ENCODE measurements at places on chromosomes 1 and 21. TPM values are rescaled to one million over a fixed set of nuclear protein-coding genes. Genes with fewer than 3 reads are reported as not detected.

DNA sequence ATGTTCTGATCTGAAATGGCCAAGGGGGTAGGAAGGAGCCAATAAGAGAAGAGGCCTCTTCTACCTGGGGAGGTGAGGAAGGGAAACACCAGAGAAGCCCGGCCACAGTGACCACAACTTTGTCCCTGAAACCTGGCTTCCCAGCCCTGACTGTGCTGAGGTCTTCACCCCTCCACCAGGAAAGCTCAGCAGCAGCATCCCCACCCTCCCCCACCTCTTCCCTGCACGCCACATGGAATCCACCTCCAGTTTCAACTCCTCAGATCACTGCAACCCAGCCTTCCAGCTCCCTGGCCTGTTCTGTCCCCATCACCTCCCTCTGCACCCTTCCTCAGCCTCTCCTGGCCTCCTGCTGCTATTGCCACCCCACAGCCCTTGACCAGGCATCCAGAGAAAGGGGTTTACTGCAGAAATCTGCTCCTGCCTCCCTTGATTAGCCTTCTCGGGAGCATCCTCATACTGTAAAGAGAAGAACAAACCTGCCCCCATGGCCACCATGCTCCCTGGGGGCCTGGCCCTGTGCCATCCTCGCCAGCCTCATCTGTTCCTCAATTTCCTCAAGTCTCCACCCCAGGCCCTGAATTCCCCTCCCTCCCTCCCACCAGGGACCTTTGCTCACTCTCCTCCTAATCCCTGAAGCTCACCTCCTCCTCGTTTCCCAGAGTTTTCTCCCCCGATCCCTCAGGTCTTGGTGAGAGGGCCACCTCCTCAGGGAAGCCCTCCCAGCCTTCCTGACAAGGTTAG, 450.9 kb downstream of the MATN1 start:
- no peak overlapping the region for H3K27ac ChIP-seq
- DNase-seq: no peak
- no peaks in the 10 kb centered on the region for H3K36me3 ChIP-seq
- peaks cover 8% of the 10 kb centered on the region for H3K27me3 ChIP-seq

DNA sequence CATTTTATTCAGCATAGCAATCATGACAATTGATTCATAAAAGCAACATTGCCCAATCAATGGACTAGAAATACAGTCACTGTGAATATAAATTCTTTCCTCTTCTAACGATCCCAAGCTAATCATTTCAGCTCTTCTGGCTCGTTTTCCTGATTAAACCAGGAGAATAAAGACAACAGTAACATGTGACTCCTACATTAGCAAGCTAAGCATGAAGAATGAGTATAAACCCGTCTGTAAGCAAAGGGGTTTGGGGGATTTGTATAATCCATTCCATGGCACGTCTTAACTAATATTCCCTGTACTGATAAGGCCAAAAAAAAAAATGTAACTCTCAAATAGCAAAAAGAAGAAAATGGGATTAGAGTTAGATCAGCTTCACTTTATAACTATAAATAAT, 21.6 kb downstream of the IRF2BP2 start:
- no peak overlapping the region for H3K4me3 ChIP-seq
- no peaks in the 10 kb centered on the region for H3K36me3 ChIP-seq
- no peak for DNase-seq
- no peaks in the 10 kb centered on the region for H3K4me1 ChIP-seq
- no peaks in the 10 kb centered on the region for H3K27me3 ChIP-seq

DNA sequence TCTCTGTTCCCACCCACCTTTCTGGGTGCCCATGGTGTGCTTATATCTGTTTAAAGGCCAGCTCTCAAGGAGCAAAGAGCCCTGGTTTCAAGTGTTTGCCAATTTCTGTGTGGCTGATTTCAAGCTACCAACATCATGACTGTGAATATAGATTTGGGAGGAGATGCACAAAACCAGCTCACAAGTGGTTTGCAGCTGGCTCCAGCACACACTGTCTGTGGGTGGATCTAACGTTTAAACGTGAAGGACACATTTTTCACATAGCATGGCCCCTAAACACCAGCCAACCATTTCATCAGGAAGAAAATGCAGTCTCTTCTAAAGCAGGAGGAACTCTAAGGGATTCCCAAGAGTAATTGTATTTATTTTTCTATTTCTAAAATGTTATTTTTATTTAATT, 65.2 kb downstream of the FCRL5 start:
- H3K27me3 ChIP-seq: peaks cover 3% of the 10 kb centered on the region
- no peaks in the 10 kb centered on the region for H3K36me3 ChIP-seq
- H3K27ac ChIP-seq: no peak overlapping the region
- H3K4me1 ChIP-seq: no peaks in the 10 kb centered on the region
- H3K4me3 ChIP-seq: no peak overlapping the region
- DNase-seq: no peak

GRCh38 chr1:53305650-53306049, 22.2 kb downstream of the LRP8 start:
- no peak overlapping the region for H3K27ac ChIP-seq
- H3K4me3 ChIP-seq: no peak overlapping the region
- H3K27me3 ChIP-seq: no peaks in the 10 kb centered on the region

GRCh38 chr1:147245129-147245528, 2.6 kb downstream of the CHD1L start:
- peaks cover 9% of the 10 kb centered on the region for H3K36me3 ChIP-seq
- no peak for DNase-seq
- H3K27ac ChIP-seq: no peak overlapping the region
- no peak overlapping the region for H3K4me3 ChIP-seq

- no peaks in the 10 kb centered on the region for H3K27me3 ChIP-seq
- DNase-seq: no peak
Measured at GRCh38 chr1:222523852-222524251, 24.1 kb downstream of the HHIPL2 start.

Gene UBE2G2
- total RNA-seq: 95.2 TPM

DNA sequence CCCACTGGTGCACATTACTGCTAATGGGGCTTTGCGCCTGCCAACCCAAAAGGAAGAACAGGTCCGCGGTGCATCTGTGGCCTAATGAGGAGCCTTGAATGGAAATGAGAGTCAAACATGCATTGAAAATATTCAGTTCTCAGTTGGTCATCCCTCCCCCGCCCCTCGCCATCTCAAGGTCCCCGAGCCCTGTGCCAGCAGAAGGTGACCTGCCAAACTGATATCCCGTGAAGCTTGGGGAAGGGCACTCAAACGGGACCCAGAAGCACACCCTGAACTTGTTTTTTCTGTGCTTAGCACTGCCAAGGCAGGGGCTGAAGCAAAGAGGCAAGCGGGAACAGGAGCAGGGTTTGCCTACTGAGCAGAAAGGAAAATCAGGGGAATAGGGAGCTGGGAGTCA, 67.9 kb upstream of the ZNF648 start:
- no peak for DNase-seq
- no peak overlapping the region for H3K27ac ChIP-seq
- no peaks in the 10 kb centered on the region for H3K4me1 ChIP-seq
- H3K36me3 ChIP-seq: peaks cover 4% of the 10 kb centered on the region
- H3K27me3 ChIP-seq: no peaks in the 10 kb centered on the region

Gene PRKAA2
- not detected for total RNA-seq

Gene ARHGEF10L
- total RNA-seq: not detected

GRCh38 chr1:238252033-238252802, 361.5 kb upstream of the ZP4 start:
- no peaks in the 10 kb centered on the region for H3K4me1 ChIP-seq
- H3K4me3 ChIP-seq: no peak overlapping the region
- H3K27ac ChIP-seq: no peak overlapping the region
- no peaks in the 10 kb centered on the region for H3K27me3 ChIP-seq

GRCh38 chr1:183953031-183953430, 84.5 kb downstream of the COLGALT2 start:
- no peaks in the 10 kb centered on the region for H3K27me3 ChIP-seq
- no peak for DNase-seq
- H3K4me3 ChIP-seq: no peak overlapping the region
- H3K27ac ChIP-seq: no peak overlapping the region
- no peaks in the 10 kb centered on the region for H3K36me3 ChIP-seq

Gene CFAP74
- total RNA-seq: not detected

DNA sequence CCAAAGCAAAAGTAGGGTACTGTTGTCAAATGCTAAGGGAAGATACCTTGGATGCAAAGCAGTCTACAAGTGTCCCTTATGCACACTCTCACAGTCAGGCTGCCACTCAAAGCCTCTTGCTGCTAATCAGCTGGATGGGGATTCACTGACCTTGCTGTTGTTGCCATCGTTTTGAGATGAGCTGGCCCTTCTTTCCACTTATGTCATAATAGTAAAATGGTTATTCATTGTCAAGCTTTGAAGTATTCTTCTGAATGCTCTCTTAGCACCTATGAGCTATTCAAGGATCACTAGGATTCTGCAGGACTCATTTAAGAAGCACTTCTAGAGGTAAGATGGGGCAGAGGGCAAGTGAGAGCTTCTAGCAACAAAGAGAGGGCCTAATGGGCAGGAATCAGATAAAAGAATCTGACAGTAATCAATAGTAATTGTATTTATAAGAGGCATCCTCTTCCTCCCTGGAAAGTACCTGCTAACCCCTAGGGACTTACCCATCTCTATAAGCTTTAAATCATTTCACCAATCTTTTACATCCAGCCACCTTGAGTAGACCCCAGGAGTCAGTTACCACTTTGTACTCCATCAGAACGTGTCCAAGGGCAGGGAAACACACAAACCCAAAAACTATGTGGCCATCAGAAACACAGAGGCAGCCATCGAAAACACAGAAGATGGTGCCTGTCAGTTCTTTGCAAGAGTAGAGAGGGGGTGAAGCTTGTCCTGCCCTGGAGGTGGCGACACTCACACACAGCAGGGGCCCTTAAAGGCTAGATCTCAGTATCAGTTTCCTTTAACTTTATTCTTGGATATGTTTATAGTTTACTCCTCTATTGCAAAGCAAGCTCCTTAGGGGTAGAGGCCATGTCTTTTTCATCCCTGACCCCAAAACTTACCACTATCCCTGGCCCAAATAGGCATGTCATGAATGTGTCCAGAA, 103.7 kb upstream of the NFIA start:
- no peaks in the 10 kb centered on the region for H3K36me3 ChIP-seq
- peaks cover 2% of the 10 kb centered on the region for H3K4me1 ChIP-seq
- no peaks in the 10 kb centered on the region for H3K27me3 ChIP-seq
- no peak overlapping the region for H3K27ac ChIP-seq
- no peak overlapping the region for H3K4me3 ChIP-seq

DNA sequence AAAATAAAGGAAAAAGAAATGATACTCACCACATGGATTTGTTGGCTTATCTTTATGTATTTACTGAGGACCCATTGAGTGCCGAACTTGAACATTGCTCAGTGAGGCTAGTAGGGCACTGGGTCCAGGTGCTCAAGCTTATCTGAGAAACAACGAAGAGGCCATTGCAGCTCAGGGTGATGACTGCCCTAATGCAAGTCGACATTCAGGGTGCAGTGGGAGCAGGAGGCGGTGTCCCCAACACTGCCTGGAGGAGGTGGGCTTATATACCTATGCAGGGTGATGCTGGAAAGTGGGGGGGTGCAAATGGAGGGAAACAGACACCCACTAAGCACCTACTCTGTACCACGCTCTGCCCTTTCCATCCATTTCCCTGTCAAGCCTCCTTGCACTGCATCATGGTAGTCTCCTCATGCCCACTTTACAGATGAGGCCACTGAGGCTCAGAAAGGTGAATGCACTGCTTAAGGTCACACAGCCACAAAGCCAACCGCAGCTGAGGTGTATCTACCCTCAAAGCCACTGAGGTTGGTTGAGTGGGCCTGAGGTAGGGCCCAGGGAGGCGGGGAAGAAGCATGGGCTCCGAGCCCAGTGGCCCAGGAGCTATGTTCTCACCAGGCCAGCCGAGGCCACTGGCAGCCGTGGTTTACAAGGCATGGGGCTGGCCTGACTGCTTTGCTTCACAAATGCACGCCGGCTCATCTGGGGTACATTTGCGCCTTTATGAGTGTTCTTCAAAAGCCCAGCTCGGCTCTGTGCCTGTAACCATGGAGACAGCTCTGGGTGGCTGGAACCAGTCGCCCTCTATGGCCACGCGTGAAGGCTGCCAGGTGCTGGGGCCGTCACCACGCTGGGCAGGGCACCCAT, 103.8 kb downstream of the EPHB2 start:
- H3K4me3 ChIP-seq: no peak overlapping the region
- no peak for DNase-seq
- H3K27me3 ChIP-seq: no peaks in the 10 kb centered on the region
- no peaks in the 10 kb centered on the region for H3K36me3 ChIP-seq
- peaks cover 2% of the 10 kb centered on the region for H3K4me1 ChIP-seq

- no peak overlapping the region for H3K4me3 ChIP-seq
- no peaks in the 10 kb centered on the region for H3K36me3 ChIP-seq
- no peak overlapping the region for H3K27ac ChIP-seq
- H3K27me3 ChIP-seq: no peaks in the 10 kb centered on the region
Measured at GRCh38 chr21:45894450-45894825, 87.1 kb upstream of the COL6A1 start.

- H3K4me1 ChIP-seq: peaks cover 59% of the 10 kb centered on the region
- H3K27ac ChIP-seq: no peak overlapping the region
- peaks cover 16% of the 10 kb centered on the region for H3K36me3 ChIP-seq
- peak overlapping the region; percentile 81 for H3K4me3 ChIP-seq
- no peak for DNase-seq
Measured at GRCh38 chr1:231418101-231418740, 3.9 kb downstream of the EGLN1 start.

Gene KRTAP13-2
- not detected for total RNA-seq

Gene OR2L3
- not detected for total RNA-seq

- DNase-seq: no peak
- H3K36me3 ChIP-seq: peaks cover 2% of the 10 kb centered on the region
- H3K4me3 ChIP-seq: no peak overlapping the region
Measured at GRCh38 chr1:68777851-68778250, 281.0 kb upstream of the DEPDC1 start.

GRCh38 chr21:42133131-42133530, 62.0 kb downstream of the UMODL1 start:
- no peak overlapping the region for H3K27ac ChIP-seq
- no peaks in the 10 kb centered on the region for H3K4me1 ChIP-seq
- no peaks in the 10 kb centered on the region for H3K27me3 ChIP-seq
- H3K36me3 ChIP-seq: no peaks in the 10 kb centered on the region
- no peak overlapping the region for H3K4me3 ChIP-seq

Gene C1orf167
- total RNA-seq: not detected

Gene RNF11
- total RNA-seq: 14.9 TPM

DNA sequence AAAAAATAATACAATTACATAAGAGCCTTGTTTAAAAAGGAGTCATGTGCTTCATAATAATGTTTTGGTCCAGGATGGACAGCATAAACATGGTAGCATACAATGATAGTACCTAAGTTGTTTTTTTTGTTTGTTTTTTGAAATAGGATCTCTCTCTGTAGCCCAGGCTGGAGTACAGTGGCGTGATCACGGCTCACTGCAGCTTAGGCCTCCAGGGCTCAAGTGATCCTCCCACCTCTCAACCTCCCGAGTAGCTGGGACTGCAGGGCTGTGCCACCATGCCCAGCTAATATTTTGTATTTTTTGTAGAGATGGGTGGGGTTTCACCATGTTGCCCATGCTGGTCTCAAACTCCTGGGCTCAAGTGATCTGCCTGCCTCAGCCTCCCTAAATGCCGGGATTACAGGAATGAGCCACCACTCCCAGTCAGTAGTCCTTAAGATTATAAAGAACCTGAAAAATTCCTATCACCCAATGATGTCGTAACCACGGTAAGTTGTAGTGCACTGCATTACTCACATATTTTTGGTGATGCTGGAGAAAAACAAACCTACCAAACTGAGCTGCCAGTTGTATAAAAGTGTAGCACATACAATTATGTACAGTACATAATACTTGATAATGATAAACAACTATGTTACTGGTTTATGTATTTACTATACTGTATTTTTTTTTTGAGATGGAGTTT, 22.4 kb upstream of the RCOR3 start:
- H3K27me3 ChIP-seq: no peaks in the 10 kb centered on the region
- no peak overlapping the region for H3K4me3 ChIP-seq
- no peak overlapping the region for H3K27ac ChIP-seq
- no peaks in the 10 kb centered on the region for H3K4me1 ChIP-seq
- no peak for DNase-seq

Measured in activated naive CD4-positive, alpha-beta T cell treated with anti-CD3 and anti-CD28 coated beads for 36 hours (primary cell).